ENCODE measurements at places on chromosomes 5 and 9.

- DNase-seq, result no peak
Observed at GRCh38 chr9:116336133-116336862, 182.7 kb downstream of the PAPPA start.

- DNase-seq, result no peak
Observed at GRCh38 chr9:82912645-82913044, 150.3 kb downstream of the RASEF start.

- no peak for DNase-seq
Observed at GRCh38 chr5:62533597-62533996, 45.0 kb upstream of the LRRC70 start.

DNA sequence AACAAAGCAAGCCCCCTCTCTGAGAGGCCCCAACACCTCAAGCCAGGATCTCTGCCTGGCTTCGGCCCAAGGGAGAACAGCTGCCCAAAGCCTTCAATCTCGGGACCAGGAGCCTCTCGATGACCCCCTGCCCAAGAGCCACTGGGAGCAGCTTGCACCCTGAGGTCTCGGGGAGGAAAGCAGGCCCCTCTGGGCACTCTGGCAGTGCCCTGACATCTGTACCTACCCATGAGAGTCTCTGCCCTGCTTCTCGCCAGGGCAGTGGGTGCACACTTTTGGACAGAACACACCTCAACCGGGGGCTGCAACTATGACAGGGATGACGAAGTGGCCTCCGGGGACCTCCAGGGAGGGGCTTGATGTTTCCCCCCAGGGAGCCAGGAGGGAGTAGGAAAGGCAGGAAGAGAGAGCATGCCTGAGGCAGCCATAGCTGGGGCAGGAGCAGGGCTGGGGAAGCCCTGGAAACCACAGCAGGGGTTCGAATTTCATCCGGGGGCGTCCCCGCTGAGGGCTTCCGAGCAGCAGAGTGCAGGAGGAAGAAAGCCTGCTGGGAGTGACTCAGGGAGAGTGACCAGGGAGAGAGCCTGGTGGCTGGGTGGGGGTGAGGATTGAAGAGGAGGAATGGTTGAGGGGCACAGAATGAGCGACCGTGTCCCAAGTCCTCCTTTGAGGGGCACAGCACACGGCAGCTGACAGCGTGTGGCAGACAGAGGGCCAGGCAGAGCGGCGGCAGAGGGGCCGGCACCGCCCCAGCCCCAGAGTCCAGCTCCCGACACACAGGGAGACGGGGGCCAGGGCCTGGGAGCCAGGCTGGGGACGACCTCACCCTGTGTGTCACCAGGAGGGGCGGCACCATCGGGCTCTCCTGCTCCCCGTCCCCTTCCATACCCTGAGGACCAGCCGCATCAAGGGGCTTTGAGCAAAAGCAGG is 1.8 kb downstream of the LPCAT1 start:
- DNase-seq, result no peak

GRCh38 chr5:81850501-81851357 is 99.8 kb upstream of the SSBP2 start:
- no peak for DNase-seq

DNA sequence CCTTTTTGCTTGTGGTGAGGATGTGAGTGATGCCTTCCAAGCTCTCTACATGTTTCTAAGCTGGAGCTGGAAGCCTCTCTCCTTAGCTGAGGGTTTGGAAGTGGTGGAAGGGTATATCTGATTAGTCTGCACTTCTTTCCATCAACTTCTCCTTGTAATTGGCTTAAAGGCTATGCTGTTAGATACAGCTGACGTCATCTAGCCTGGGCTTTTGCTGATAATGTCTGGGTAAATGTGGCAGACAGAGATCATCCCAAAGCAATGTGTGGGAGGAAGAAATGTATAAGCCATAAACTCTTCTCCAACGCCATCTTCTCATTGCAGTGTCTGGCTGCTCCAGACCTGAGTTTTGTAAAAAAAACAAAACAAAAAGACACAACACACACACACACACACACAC is 29.3 kb downstream of the ZNF354C start:
- no peak for DNase-seq

DNA sequence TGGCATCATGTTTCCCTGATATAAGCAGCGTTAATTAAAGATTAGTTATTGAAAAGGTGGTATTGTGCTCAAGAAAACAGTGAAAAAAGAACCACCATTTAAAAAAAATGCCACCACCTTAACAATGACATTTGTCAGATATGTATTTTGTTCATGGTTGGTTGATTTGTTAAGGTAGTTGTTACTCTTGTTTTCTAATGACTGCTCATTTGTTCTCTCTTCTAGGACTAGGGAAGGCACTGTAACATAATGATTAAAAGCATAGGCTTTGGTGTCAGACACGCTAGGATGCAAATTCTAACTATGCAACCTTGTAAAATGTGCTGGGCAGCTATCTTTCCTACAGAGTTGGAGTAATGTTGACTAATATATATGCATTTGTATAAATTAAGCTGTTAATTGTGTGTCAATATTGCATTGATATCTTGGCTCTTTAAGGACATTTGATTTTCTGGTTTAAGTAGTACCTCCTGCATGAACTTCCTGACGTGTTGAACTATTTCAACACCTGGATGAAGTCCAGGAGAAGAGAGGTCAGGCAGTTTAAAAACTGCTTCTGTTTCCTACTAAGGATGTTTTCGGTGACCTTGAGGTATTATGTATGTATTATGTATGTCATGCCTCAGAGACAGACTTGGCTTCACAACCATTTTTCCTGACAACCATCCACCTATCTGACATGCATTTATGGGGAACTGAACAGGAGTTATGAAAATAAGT is 77.8 kb downstream of the MUSK start:
- DNase-seq, result no peak

DNA sequence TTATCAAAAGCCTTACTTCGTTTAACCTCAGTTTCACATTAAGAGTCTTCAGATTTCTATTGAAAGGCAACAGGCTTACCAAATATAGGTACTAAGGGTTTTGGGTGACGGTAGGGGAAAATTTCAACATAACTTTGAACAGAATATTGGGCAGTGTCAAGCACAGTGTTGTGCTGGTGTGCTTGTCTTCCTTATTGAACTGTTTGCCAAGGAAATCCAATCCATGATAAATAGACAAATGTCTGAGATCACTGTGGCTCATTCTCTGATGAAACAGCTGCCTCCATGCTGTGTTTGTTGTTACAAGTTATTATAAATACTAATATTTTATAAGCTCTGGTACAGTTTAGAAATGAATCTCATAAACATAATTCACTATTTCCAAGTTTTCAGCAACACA is 730.1 kb downstream of the NR2F1-AS1 start:
- DNase-seq, result no peak

- DNase-seq, result no peak
Observed at GRCh38 chr5:135821802-135822201, 12.7 kb upstream of the SLC25A48 start.

DNA sequence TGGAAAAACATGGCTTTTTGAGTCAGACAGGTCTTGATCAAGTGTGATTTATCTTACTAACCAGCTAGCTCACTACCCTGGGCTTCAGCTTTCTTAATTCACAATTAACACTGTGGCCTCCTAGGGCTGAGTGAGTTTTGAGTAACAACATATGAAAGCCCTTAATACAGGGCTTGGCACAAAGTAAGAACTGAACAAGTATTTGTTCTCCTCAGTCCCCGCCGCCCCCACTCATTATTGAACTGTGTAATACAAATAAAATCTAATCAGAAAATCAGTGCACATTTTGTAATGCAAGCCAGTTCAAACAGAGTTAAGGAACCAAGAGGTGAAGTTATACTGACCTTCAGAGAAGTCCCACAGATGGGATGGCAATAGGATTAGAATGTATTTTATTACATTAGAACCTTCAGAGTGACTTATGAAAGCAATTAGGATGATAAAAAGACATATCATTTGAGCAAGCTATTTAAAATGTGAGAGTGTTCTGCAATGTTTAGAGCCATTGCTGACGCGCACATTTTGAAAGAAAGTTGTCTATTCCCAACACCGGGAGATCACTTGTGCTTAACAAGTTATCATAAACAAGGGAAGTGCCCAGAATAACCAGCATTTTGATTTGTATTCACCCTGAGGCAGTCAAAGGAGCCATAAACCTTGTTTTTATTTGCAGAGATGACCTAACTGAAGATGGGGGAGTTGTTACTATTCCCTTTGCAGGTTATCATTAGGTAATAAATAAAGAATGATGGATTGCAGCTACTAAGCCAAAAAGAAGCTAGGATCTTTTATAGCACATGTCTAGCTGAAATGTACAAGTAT is 19.4 kb downstream of the ADAMTS16 start:
- DNase-seq, result no peak

DNA sequence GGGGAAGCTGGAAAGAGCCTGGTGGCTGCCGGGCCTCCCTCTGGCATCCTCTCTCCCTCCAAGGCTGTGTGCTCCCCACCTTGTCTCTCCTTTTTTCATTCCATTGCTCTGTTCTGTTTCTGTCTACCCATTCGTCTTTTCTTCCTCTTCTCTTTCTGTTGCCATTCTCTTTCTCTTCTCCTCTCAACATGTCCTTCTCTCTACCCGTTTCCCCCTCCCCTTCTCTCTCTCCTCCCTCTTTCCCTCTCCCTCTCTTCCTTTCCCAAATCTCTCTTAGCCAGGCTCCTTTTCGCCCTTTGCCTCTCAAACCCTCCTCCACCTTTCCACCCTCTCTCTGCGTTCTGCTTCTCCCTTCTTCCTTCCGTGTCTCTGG is 19.4 kb upstream of the KCNIP1 start:
- DNase-seq, result no peak

- no peak for DNase-seq
Observed at GRCh38 chr5:157168286-157168685, 2.2 kb upstream of the GARIN3 start.

DNA sequence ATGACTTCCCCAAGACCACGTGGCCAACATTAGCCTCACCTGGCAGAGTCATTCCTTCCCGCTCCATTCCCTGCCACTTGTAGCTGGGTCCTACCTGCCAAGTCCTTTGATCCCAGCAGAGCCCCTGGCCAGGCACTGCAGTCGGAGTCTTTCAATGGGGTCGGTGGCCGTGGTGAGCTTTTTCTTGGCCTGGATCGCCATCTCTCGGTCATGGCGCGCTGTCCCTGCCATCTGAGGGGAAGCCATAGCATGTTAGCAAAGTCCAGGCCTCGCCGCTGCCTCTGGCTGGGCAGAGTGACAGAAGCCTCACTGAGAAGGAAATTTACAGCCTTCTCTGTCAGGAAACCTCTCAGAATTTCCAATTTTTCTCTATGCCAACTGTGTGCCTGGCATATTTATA is 17.5 kb downstream of the CAPSL start:
- no peak for DNase-seq

DNA sequence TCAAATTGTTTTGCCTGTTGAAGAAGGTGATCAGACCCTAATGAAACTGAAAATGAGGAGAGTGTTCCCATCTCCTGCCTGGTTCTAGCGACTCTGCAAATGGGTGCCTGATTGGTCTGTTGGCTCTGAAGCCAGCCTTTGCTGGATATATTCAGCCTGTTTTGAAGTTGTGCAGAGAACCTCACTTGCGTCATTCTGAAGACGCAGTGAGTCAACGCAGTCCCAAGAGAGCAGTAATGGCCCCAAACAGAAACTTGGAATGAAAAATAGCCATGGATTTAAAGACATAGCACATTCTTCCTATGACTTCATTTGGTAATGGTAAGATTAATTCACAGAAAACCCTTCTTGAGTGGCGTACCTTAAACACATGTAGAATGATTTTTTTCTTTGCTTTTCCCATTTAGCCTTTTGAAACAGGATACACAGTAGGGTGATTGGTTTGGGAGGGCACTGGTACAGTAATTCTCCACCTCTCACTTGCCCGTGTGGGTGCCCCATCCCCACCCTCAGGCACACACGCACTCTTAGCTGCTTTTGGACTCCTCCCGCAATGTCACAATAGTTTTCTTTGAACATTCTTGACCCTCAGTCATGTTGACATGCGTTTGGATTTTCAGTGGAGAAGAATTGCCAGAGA is 54.1 kb upstream of the ABL1 start:
- DNase-seq, result no peak

DNA sequence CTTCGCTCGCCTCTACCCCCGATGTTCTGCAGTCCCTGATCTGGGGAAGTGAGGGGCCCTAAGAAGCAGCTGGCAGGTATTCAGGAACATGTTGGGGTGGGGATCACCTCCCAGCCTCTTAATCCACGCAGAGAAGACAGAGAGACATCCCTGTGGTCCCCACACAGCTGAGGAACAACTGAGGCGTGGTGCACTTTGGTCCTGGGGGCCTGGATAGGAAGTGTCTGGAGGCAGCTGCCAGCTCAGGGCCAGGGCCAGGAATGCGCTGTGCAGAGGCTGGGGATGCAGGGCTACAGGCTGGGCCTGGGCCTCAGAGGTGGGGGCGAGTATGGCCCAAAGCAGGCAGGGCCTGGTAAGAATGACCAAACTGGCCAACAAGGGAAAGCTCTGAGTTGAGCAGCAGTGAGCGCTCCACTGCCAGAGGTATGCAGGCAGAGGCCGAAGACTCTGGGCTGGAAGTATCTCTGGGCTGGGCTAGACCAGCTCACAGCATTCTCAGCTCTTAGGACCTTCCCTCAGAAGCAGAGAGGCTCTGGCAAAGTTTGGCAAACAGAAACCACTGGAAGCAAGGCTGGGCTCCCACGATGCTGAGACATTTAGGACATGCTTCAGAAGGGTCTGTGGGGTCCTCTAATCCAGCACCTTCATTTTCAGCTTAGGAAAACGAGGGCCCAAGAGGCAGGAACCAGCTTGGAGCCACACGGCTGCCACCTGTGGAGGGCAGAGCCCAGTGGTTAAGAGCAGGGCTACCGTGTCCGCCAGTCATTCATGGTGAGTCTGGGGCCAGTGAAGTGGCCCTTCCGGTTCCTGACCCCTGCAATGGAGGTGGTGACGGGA is 174.4 kb downstream of the GAPVD1 start:
- no peak for DNase-seq

- DNase-seq, result no peak
Observed at GRCh38 chr9:119216651-119217331, 152.4 kb downstream of the BRINP1 start.

DNA sequence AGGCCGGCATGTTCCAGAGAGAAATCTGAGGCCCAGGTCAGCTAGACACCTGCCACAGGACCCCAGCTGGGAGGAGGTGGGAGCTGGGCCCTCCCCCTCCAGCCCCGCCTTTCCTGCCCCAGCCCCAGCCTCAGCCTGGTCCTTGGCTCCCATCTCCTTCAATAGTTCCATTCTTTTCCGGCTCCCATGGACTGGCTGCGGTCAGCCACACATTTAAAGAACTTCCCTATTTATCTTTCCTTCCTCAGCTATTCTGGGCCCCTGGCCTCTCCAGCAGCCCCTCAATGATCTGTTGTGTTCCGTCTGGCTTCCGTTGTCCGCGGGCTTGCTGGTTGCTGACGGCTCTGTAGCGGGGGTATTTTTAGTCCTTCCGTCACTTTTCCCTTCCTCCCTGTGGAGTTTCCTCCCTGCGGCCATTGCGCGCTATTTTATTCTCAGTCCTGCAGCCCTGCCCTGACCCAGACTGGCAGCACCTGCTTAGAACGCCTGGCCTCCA is 73.8 kb downstream of the AMBP start:
- DNase-seq, result no peak

- DNase-seq, result no peak
Observed at GRCh38 chr9:80878556-80878955, 810.8 kb downstream of the TLE1 start.

GRCh38 chr9:9973062-9973461 is 639.7 kb downstream of the PTPRD start:
- no peak for DNase-seq
